ENCODE measurements at places on chromosomes 1 and 21. TPM values are rescaled to one million over a fixed set of nuclear protein-coding genes. Genes with fewer than 3 reads are reported as not detected.

Gene ALX3
- not detected for total RNA-seq

Gene IL19
- not detected for total RNA-seq

- H3K27ac ChIP-seq, result no peak overlapping the region
- H3K36me3 ChIP-seq, result no peaks in the 10 kb centered on the region
- H3K27me3 ChIP-seq, result peaks cover 31% of the 10 kb centered on the region
These were observed 6.0 kb downstream of the CADM3 start for GRCh38 chr1:159177272-159177907.

DNA sequence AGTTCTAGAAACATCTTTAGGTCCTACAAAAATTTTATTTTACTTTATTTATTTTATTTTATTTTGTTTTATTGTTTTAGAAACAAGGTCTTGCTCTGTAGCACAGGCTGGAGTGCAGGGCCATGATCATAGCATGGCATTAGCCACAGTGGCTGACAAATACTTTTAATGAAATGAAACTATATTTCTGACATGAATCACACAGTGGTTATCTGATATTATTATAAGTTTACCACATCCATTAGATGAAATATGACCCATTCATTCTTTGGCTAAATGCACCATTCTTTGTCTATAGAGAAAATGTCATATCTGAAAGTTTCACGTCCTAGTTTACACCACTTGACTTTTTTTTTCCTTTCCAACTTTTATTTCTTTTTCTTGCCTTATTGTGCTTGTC, 613.4 kb upstream of the ADAMTS5 start:
- H3K36me3 ChIP-seq, result no peaks in the 10 kb centered on the region
- H3K4me3 ChIP-seq, result no peak overlapping the region
- H3K27me3 ChIP-seq, result no peaks in the 10 kb centered on the region
- no peak overlapping the region for H3K27ac ChIP-seq

- H3K4me1 ChIP-seq, result peaks cover 44% of the 10 kb centered on the region
- peak overlapping the region; percentile 29 for H3K4me3 ChIP-seq
- no peak overlapping the region for H3K27ac ChIP-seq
- no peak for DNase-seq
- peaks cover 3% of the 10 kb centered on the region for H3K27me3 ChIP-seq
These were observed 12.4 kb downstream of the RIPK4 start for GRCh38 chr21:41754479-41754891.

DNA sequence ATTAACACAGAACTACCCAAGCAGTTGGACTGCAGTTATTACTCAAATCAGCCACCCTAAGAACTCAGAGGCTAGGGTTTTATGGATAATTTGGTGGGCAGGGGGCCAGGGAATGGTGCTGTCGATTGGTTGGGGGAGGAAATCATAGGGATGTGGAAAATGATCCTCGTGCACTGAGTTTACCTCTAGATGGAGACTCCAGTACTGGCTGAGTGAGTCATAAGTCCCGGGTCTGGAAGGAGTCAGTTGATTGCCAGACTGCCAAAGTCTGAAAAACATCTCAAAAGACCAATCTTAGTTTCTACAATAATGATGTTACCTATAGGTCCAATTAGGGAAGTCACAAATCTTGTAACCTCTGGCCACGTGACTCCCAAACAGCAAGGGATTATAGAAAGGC, 257.5 kb upstream of the PRMT6 start:
- DNase-seq, result no peak
- H3K27ac ChIP-seq, result no peak overlapping the region
- no peaks in the 10 kb centered on the region for H3K27me3 ChIP-seq
- no peaks in the 10 kb centered on the region for H3K36me3 ChIP-seq

- peaks cover 42% of the 10 kb centered on the region for H3K4me1 ChIP-seq
- peaks cover 16% of the 10 kb centered on the region for H3K36me3 ChIP-seq
- H3K27ac ChIP-seq, result no peak overlapping the region
- no peak overlapping the region for H3K4me3 ChIP-seq
- no peak for DNase-seq
- H3K27me3 ChIP-seq, result no peaks in the 10 kb centered on the region
These were observed 41.1 kb upstream of the KCNQ4 start for GRCh38 chr1:40742363-40743061.

All from neural crest cell (in vitro differentiated cells).